ENCODE measurements at places on chromosomes 12 and 14.

DNA sequence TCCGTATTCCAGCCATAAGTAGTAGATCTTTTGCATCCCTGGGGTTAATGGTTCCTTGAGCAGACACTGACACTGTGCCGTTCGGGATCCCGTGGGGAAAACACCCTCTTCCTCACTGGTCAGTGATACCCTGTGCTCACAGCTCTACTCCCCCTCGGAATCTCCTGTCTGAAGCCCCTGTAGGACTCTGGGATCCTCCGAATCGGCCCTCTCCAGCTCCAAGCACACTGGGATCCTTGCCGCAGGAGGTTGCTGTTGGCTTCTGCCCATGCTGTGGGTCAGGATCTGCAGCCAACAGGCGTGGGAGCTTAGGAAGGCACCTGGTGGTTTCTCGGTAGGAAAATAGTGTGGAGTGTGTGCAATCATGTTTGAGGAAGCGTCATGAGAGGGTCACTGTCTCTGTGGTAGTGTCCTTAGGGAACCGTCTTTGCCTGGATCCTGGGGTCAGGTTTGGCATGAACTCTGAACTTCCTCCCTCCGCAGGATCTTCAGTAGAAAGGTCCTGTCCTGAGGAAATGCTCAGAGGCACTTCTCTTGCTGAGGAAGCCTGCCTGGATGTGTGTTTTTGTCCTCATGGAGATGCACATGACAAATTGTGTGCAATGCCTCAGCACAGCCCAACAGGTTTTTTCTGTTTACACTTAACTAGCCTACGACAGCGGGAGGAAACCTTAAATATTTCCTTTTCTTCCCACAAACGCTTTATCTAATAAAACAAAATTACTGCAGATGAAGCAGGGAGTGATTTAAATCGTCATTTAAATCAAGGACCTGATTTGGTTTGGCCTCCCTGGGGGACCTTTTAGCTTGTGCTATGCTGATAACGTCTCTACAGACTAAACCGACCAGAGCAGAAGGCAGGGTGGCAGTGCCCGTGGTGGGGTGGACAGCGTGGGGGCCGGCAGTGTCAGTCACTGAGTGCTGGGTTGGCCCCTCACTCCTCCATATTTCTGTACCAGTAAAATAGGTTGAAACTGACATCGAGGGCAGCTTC, 18.7 kb downstream of the FBXL14 start:
- DNase-seq: no peak

GRCh38 chr14:64680013-64680713, 24.1 kb upstream of the PLEKHG3 start:
- peak; percentile 62 for DNase-seq

GRCh38 chr14:76775695-76776427, 14.6 kb downstream of the VASH1 start:
- DNase-seq: no peak

- DNase-seq: peak; percentile 28
Observed at GRCh38 chr12:52130711-52131110, 51.2 kb downstream of the SMIM41 start.

GRCh38 chr12:39959031-39959430, 146.8 kb downstream of the SLC2A13 start:
- no peak for DNase-seq

GRCh38 chr12:107736914-107737313, 24.0 kb downstream of the PRDM4 start:
- no peak for DNase-seq

DNA sequence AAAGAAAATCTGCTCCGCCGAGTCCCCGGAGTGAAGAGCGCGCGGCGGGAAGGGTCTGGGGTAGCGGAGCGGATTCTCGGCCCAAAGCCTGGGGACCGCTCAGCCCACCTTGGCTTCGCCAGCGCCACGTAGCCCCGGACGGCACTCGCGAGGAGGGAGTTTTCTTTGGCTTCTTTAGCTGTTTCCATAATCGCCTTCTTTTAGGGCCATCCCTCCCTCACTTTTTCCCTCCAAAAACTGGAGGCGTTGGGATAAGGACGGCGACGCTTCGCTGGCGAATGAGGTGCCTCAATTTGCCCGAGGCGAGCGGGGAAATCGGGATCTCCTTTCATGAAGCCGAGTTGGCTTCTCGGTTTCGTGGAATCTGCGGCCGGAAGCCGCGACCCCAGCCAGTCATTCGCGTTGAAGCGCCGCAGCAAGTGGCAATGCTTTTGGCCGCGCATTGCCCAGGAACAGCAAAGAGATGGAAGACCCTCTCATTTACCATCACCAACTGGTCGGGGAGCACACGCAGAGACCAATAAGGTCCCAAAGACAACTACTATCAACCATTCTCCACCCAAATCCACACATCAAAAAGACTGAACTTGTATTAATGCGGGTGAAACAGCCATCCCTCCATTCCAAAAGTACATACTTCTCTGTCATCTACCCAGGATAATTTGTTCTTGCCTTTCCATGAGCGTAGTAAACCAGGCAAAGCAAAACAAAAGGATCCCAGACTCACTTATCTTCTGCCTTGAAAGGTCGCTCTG, 8.4 kb upstream of the SIX1 start:
- no peak for DNase-seq

GRCh38 chr12:104122298-104122697, 15.7 kb downstream of the NFYB start:
- no peak for DNase-seq

- DNase-seq: no peak
Observed at GRCh38 chr14:54730156-54730961, 163.4 kb downstream of the SAMD4A start.

DNA sequence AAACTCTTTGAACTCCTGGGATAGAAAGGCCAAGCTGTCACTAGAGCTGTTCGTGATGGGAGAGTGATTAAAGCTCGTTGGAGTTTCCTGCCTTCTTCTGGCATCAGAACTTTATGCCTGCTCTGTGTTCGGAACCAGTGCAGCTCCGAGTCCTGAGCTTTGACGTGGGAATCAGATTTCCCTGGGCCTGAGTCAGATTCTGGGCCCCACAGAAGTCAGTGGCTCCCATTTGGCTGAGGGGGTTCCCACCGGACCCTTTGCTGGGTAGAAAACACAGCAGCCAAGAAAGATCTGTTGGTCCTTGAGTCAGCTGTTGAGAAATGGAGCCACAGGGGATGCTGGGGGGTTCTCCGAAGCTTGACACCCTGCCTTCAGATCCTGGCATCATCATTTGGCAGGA, 238.0 kb downstream of the CHST11 start:
- no peak for DNase-seq

DNA sequence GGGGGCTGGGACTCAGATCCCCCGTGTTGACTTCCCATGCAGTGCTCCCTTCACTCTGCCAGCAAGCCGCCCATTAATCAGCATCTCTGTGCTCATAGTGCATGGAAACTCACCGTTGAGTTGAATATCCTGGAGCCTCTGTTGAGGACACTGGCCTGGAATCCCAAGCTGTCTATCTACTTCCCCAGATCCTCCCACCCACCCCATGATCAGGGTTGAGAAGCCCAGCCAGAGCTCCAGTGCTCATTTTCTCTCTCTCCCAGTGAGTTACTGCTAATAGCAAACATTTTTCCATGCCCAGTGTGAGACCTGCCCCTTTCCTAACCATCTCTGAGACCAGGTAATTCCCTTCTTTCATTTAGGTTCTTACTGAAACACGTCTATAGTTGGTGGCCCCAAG, 88.2 kb downstream of the SLC24A4 start:
- DNase-seq: peak; percentile 19

- peak; percentile 38 for DNase-seq
Observed at GRCh38 chr12:90111791-90112580, 403.3 kb upstream of the ATP2B1 start.

- DNase-seq: peak; percentile 47
Observed at GRCh38 chr12:79689477-79690141, 1.2 kb downstream of the PAWR start.

DNA sequence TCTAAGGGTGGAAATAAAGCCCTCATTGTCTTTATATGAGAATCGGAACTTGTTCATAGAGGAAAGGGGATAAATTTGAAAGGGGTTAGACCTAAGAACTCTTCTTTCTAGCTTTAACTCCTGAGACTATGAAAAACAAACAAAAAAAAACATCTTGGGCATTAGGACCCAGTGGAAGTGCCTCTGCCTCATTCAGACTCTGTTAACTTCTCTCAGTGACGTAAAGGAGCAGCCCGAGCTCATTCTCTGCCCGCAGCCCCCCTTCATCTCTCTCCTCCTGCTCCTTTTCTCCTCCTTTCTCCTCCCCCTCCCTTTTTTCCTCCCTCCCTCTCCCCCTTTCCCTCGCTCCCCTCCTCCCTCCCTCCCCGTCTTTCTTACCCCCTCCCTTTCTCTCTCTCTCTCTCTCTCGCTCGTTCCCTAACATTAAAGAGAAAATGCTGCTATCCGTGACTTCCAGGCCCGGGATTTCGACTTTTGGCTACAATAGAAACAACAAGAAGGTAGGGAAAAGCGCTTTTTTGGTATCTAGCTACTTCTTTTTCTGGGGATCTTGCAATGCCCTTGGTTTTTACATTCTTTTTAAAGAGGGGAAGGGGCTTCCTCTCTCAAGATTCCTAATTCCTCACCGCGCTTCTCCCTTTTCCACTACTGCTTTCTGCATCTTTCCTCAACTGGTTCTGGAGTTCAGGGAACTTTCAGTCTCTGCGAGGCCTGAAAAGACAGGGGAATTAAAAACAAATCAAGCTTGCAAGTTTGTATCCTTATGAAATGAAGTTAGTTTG, at the start of gene RBMS2:
TSS of gene RBMS2 (plus strand) at position 231 of the 782 bp plus-strand sequence. CDS start at position 435, 204 bp downstream.
- DNase-seq: peak; percentile 92

GRCh38 chr12:67394550-67394949, 125.4 kb downstream of the CAND1 start:
- peak; percentile 67 for DNase-seq

- DNase-seq: no peak
Observed at GRCh38 chr12:114779186-114779585, 95.2 kb upstream of the TBX3 start.

GRCh38 chr12:20101046-20101445, 267.3 kb upstream of the PDE3A start:
- DNase-seq: peak; percentile 34

GRCh38 chr12:23528316-23528715, 421.2 kb downstream of the SOX5 start:
- no peak for DNase-seq

DNA sequence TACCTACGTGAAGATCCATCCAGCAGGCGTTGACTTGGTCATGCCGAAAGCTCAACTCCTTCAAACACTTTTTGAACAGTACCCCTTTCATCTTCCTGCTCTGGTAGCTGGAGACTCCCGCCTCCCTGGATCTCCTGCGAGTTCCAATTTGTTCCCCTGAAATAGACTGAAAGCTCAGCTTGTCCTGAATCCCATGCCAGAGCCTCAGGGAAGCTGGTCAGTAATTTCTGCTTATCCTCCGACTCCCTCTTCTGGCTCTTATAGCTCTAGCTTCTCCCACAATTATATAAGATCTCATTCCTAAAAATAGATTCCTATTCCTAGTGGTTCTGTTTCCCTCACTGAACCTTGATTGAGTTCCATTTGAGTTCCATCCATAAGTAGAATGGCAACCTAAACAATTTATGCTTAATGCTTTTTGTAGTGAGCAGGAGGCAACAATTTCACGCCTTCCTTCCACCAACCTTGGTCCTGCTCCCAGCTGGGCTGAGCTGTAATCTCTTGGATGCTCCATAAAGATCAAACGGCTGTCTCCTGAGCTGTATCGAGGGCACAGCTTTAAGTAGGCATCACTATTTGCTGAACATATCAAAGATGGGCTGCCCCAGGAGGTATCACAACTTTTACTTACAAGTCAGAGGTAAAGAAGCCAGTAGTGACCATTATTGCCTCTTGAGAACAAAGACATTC, 8.0 kb upstream of the TMEM132C start:
- DNase-seq: no peak

DNA sequence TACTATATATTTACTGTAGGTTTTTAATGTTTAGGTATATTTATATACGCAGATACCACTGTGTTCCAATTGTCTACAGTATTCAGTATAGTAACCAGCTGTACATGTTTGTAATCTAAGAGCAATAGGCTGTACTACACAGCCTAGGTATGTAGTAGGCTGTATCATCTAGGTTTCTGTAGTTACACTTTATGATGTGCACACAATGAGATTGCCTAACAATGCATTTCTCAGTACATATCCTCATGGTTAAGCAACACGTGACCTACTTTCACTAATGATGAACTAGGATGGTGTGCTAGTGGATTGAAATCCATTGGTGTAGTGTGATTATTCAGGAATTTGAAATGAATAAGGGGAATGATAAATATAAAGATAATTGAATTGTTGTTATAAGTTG, 77.7 kb downstream of the ETNK1 start:
- no peak for DNase-seq

DNA sequence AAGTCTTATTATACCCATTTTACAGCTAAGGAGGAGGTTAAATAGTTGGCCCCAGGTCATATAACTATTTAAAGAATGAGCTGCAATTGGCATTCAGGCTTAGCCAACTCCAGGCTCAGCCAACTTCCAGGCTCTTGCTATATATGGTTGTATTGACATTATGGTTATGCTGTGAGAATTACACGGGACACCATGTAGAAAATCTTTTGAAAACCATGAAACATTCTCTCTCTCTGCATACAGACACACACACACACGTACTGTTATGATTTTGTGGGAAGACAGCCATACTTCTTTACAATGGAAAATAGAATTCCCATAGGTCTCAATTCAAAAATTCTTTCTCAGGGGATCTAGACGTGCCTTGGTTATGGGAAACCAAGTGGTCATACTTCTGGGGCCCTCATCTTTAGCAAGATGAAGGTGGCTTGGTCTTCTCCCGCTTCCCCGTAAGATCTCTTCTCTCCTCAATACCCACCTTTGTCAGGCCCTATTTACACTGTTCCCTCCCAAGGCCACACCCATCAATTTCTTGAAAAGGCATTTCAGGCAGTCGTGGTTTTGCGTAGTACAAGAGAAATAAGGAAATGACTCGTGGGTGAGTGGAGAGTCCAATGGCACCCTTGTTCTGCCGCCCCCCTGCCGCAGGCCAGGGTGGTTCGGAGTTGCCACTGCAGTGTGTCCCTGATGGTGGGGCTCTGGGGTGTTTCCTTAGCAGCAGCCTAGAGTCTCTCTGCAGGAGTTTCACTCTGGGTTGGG, 10.0 kb upstream of the GPRC5A start:
- no peak for DNase-seq

- no peak for DNase-seq
Observed at GRCh38 chr12:130203151-130203550, 40.9 kb downstream of the FZD10 start.

DNA sequence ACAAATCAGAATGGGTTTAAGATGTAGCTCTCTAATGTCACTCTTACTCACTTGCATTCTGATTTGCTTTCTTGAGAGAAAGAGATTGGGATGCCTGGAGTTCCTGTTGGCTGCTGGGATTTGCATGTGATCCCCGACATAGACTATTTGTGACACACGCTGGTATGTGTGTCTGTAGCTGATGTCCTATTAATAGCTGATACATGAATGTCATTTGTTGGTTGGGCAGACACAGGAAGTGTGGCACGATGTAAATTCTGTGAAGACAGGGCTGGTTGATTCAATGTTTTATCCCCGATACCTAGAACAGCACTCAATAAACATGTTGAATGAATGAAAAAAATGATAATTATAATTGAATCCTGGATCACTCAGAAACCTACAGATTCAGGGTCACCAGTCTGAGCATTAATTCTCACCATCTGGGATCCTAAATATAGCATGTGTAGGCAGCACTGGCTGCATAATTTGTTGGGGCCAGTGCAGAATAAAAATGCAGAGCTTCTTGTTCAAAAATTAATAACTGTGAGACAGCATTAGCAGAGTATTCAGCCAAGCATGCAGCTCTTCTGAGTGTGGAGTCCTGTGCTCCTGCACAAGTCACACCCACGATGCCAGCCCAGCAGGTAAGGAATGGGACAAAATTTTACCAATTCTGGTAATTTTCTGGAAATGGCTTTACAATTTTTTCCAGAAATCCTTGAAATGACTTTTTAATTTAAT, 35.5 kb upstream of the SOCS2 start:
- no peak for DNase-seq

GRCh38 chr12:112001576-112001975, 11.4 kb downstream of the TMEM116 start:
- no peak for DNase-seq

Measured in left hindlimb (tissue), 1 donor.